ENCODE measurements at places on chromosomes 16 and 17. TPM values are rescaled to one million over a fixed set of nuclear protein-coding genes. Genes with fewer than 3 reads are reported as not detected.

Gene KIAA0513
- total RNA-seq, result 5.5 TPM

Gene QPRT
- total RNA-seq, result 1.9 TPM

Gene CRYM
- total RNA-seq, result not detected

Gene ZG16
- total RNA-seq, result 0.17 TPM

Gene FBXL16
- not detected for total RNA-seq

Gene CCDC40
- 5.5 TPM for total RNA-seq

Gene C16orf92
- total RNA-seq, result not detected

Gene ADAD2
- 3.6 TPM for total RNA-seq

Gene C17orf113
- total RNA-seq, result not detected

Gene CNGB1
- not detected for total RNA-seq

Gene SLC47A2
- not detected for total RNA-seq

Gene MAPT
- total RNA-seq, result 5.3 TPM

Gene FBXW10B
- 0.34 TPM for total RNA-seq

Gene NACA2
- total RNA-seq, result not detected
